ENCODE measurements at places on chromosomes 2 and 18. TPM values are rescaled to one million over a fixed set of nuclear protein-coding genes. Genes with fewer than 3 reads are reported as not detected.

- no peak for DNase-seq
Observed at GRCh38 chr2:21972586-21972985, 848.8 kb downstream of the TDRD15 start.

GRCh38 chr2:187188783-187189631, 259.0 kb downstream of the CALCRL start:
- DNase-seq: no peak

- no peak for DNase-seq
Observed at GRCh38 chr2:197255543-197255942, 55.0 kb downstream of the ANKRD44 start.

The CPO gene
- 2.0 TPM for total RNA-seq

The LGALSL gene
- 7.8 TPM for total RNA-seq

All from omental fat pad (tissue), 4 donors.